ENCODE measurements at places on chromosomes 7 and 10.

- DNase-seq = no peak
Measured at GRCh38 chr10:117261501-117261900, 20.6 kb downstream of the SLC18A2 start.

- no peak for DNase-seq
Measured at GRCh38 chr10:68406111-68406814, 814 bp downstream of the RUFY2 start.

DNA sequence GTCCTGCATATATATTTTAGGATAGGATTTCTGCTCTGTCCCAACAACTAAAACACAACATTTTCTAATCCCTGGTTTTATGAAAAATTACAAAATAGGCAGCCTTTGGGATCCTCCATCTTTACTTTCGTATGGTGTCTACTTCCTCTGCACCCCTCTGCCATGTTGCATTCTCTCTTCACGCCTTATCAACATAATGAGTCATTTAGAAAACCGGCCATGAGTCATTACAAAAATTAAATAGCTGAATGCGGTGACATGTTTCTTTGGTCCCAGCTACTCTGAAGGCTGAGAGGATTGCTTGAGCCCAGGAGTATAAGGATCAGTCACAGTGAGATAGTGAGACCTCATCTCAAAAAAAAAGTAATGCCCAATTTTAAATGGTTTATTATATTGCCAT, 148.1 kb upstream of the CELF2 start:
- no peak for DNase-seq

DNA sequence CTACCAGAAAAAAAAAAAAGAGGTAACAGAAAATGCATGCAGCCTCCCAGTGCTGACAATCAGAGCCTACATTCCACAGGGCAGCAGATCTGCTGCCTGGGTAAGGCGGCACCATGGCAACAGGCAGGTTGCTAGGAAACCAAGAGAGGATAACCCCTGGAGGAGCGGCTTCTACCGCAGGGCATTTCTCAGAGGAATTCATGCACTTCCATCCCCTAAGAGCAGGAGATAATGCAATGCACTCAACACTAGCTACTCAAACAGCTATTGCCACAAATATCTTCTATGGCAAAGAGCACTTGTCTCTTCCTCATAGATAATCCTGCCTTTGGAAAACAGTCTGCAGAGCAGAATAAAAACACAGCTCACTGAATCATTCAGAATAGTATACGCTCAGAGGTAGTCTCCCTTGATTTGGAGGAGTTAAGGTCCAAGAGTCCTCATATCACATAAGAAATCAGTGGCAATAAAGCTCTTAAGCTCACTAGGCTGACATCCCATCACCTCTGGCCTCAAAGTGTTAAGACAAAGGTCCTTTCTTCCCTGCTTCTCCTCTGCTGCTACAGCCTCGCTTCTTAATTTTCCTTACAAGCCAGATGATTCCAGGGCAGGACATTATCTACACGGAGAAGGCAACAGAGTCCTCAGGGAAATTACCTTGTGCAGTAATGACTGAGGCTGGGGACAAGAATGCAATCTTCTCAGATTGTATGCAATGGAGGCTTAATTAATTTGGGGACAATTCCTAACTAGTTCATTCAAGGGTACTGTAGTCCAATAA, 10.7 kb downstream of the PSAP start:
- no peak for DNase-seq

DNA sequence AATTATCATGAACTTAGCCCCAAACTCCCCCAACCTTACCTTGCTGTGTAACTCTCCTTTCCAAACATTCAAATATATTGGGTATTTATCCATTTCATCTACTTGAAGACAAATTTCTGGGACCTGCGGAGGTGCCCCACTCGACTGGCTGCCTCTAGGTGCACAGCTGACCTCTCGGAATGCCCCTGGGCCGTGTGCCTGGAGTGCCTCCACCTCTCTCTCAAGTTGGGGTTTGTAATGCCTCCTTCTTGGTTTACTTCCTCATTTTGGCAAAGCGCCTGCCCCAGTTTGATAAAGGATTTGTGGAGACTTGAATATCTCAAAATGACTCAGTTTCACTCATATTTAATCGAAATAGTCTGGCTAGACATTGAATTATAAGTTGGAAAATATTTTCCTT, 16.6 kb downstream of the ZNF777 start:
- DNase-seq = no peak

GRCh38 chr7:69438584-69439412, 159.5 kb upstream of the AUTS2 start:
- DNase-seq = no peak

GRCh38 chr7:19353180-19353579, 208.0 kb upstream of the FERD3L start:
- no peak for DNase-seq

- no peak for DNase-seq
Measured at GRCh38 chr10:24958091-24958720, 5.8 kb upstream of the PRTFDC1 start.

DNA sequence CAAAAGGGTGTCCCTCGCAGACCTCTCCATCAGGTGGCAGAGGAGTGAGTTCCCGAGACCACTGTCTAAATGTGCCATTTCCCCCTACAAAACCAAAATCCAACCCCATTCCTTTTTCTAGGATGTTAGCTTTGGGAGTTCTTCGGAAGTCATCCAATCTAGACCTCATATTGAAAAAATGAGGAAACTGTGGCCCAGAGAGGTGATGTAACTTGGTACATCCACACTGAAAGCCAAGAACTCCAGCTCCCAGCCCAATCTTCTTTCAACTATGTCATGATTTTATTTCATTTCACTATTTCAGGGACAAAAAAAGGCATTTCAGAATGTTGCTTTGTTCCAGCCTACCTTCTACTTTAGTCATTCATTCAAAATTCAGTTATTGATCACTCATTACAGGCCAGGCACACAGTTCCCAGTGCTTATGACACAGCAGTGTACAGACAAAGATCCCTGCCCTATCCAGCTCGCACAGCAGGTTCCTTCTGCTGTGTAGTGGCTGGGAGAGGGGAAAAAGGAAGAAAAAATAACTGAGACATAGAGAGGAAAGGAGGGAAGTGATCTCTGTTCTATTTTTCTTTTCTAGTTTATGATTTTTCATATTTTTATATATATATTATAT, 35.8 kb downstream of the SCRN1 start:
- no peak for DNase-seq

DNA sequence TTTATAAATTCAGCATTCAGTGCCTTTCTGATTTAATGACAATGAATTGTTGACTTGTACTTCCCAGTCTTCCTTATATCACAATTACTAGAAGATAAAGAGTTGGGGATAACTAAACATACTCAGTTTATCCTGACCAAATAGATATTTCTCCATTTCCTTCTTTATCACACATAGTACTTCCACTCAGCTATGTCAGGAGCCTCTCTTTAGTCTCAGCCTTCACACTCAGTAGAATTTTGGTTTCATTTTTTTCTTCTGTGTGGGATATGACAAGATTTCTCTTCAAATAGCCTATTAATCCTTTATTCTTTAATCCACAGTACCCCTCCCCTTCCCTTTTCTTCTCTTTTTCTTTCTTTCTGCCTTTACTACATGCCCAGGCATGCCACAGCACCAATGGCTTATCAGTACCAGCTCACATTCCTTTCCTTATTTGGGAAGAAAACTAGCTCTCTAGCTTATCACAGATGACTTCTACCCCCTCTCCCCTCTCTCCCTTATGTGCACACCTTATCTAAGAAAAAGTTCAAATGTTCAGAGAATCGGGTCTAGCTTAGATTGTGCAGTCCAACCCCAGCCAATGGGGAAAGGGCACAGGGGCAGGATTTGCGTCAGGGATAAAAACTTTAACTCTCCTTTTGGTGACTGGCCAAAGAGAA, 109.0 kb downstream of the PHF14 start:
- no peak for DNase-seq

DNA sequence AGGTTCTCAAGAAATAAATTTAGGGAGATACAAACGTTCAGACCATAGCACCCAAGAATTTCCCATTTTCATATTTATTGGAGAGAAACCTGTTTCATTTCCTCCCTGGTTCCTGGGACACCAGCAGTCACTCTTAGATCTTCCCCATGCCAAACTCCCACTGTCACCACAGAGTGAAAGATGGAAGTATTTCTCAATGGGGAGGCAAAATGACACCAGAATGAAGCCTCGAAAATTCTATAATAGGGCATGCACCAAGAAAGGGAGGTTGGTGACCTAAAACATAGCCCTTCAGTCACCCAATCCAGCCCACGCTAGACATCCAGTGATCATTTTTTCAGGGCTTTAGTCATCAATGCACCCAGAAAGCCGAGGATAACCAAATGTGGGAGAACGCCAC, 148.1 kb upstream of the PLXDC2 start:
- no peak for DNase-seq

- no peak for DNase-seq
Measured at GRCh38 chr7:14381306-14381705, 391.8 kb upstream of the ETV1 start.

GRCh38 chr10:3811291-3811870, 26.4 kb upstream of the KLF6 start:
- no peak for DNase-seq

DNA sequence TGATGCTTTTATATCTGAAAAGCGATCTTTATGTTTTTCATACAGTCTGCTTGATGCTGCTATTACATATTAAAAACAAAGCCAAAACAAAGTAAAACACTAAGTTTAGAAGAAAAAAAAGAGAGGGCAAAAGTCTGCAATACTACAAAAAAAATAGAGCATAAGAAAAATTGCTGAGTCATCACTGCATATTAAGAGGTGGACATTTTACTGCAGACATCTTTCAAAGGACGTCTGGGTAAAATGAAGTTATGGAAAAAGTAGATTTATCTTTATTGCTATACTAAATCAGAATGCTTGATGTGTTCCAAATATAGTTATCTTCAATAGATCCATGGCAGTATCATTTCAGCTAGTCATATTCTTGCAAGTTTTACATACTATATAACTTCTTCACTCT, 172.0 kb downstream of the MAGI2 start:
- no peak for DNase-seq

GRCh38 chr7:77466450-77466849, 50.3 kb upstream of the GSAP start:
- DNase-seq = no peak

GRCh38 chr7:41877118-41877517, 174.2 kb upstream of the INHBA start:
- DNase-seq = no peak

GRCh38 chr10:120318862-120319261, 138.2 kb upstream of the PLPP4 start:
- no peak for DNase-seq

DNA sequence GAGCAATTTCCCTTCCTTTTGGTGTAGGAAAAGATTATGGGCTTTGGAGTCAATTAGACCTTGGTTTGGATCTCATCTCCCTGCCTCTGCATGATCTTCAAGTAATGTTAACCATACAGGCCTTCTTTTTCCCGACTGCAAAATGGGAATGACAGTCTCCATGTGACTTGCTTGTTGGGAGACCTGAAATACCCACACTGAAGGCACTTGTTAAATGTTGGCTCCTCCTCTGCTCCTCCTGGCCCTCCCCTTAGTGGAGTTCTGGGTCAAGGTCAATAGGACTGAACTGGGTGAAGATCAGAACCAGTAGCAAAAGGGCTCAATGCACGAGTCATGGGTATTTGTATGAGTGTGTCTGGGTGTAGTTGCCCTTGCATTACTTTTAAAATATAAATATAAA, 179.4 kb upstream of the PRR15 start:
- DNase-seq = no peak

- DNase-seq = peak; percentile 4
Measured at GRCh38 chr10:36888925-36889573, 236.3 kb upstream of the ANKRD30A start.

DNA sequence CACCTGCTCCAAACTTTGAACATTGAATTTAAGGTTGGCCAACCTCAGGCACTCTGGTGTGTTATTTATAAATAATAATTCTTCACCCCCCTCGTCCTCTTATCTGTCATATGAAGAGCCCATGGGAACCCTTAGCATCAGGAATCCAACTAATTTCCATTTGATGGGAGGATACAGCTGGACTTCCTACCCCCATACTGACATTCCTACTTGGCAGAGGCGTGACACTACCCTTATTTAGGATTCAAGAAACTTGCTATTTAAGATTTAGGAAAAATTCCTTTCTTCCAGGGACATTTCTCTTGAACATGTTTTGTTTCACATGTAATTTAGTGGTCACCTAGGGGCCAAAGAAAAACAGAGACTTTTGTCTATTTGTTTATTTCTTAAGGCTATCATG, 171.9 kb upstream of the NRP1 start:
- no peak for DNase-seq

GRCh38 chr7:19400758-19401254, 255.6 kb upstream of the FERD3L start:
- DNase-seq = no peak

DNA sequence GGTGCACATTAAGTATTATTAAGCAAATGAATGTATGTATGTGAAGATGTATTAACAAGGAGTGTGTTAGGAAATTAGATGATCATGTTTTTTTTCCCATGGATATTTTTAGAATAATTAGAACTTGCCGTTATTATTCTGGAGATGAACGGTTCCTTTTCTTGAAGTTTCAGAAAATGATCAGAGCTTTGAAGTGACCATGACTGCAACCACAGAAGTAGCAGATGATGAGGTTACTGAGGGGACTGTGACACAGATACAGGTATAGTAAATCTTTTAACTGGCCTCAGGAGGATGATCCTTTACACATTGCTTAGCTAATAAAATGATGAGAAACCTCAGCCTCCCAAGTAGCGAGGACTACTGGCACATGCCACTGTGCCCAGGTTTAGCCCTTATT, 18.6 kb downstream of the DMTF1 start:
- DNase-seq = no peak

- no peak for DNase-seq
Measured at GRCh38 chr10:10816447-10816846, 201.2 kb upstream of the CELF2 start.

GRCh38 chr10:24724381-24725228, 918 bp upstream of the ARHGAP21 start:
- peak; percentile 95 for DNase-seq

All from stimulated activated CD8-positive, alpha-beta memory T cell treated with anti-CD3 and anti-CD28 coated beads, Interleukin-12 subunit alpha, Interleukin-12 subunit beta, amount 100 ng/mL, for 1 hour (primary cell).